CD4-positive, alpha-beta T cell treated with Interleukin-15 for 1 hour (primary cell): ENCODE measurements at places on chromosomes 4 and X.

DNA sequence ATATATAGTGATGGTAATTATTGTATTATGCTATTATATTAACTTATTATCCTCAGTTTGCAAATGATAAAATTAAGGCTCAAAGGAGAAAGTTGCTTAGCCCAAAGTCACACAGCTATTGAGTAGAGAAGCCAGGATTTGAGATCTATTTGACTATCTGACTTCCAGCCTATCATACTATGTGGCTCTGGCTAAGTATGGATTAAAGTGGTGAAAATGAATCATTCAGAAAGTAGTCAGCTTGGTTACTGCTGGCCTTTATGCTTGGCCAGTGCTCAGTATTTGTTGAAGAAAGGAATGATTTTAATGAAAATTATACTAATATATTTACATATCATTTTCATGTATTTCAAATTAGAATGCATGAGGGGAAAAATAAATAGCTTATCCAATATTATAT is 219.8 kb downstream of the SHROOM3 start:
- DNase-seq: no peak

DNA sequence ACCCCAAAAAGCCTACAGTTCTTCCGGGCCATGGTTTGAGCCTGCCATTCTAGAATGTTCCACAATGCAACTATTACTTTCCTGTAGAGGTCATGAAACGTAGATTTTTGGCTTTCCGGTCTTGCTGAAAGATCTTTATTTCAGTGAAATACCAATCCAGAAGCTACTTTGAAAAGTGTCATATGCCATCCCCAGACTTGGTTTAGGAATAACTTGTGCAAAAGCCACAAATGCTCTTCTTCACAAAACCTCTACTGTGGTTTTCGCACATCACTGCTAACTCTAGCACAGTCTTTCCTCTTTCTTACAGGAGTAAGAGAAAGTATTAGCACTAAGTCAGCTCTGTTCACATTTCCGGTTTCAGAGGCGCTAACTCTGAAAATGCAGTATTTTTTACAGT is 12.7 kb upstream of the CD40LG start:
- DNase-seq: no peak

- no peak for DNase-seq
Observed at GRCh38 chrX:124421898-124422655, 75.7 kb downstream of the SH2D1A start.

DNA sequence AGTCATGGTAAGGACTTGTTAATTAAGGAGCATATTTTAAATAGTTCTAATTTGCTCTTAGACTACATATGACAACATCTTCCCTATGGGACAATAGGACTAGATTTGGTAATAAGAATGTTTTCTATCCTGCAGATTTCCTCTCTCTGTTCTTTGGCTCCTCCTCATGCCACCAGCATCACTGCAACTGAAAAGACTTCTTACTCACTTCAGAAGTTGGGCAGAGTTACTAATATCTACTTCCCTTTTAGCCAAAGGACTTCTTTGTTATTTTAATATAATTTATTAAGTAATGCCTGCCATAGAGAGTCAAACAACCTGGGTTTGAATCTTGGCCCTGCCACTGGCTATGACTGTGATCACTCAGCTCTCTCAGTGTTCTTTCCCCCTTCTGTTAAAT is 16.4 kb downstream of the MMAA start:
- DNase-seq: no peak

GRCh38 chrX:108735679-108736508 is 469 bp downstream of the IRS4 start:
- DNase-seq: no peak

- DNase-seq: peak; percentile 22
Observed at GRCh38 chrX:78024349-78025059, 55.1 kb upstream of the PGAM4 start.
